ENCODE measurements at places on chromosomes 5 and 9.
A peak's percentile ranks its signal among the peaks of the same experiment; 100 is the strongest.

DNA sequence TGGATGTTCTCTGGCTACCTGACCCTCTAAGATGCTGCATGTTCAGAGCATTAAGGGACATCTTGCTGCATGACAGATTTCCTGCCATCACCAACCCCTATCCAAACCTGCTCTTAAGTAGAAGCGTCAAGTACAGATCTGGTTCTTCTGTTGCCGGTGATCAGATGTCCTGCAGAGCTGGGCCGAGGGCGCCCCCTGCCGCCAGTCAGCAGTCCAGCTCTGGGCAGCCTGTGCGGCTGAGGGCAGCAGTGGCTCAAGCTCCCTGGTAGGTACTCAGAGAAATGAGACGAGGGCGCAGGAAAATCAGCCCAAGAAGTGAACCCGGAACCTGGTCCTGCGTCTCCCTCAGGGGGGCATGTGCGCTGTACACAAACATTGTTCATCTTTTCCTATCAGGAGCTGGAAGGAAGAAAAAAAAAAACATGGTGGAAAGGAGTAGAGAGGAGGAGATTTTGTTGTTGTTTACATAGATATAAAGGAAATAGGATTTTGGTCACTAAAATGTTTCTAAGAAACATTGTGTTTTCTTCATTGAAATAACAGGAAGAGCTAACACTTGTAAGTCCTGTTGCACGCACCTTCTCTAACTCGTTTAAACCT lies 95.8 kb downstream of the CFAP90 start:
- DNase-seq = peak; percentile 28

DNA sequence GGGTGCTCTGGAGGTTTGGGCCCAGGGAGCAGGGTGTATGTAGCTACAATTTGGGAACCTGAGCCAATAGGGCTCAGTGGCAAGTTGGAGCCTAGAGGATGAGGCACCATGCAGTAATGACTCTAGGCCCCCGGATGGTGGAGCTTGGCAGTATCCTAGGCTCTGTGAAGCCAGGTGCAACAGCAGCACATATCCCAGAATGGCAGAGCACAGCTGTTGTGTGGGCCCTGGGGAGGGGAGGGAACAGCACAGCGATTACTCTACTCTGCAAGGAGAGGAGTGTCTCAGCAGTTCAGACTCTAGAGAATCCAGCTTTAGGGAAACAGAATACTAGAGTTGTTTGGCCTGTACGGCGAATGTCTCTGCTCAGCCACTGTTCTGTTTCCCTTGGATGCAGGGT lies 56.1 kb downstream of the LRRTM2 start:
- no peak for DNase-seq

GRCh38 chr9:125759764-125760129 lies 12.6 kb downstream of the PBX3 start:
- peak; percentile 14 for DNase-seq

GRCh38 chr9:91776409-91777291 lies 173.4 kb downstream of the ROR2 start:
- peak; percentile 68 for DNase-seq

GRCh38 chr5:78518365-78519197 lies 130.0 kb downstream of the LHFPL2 start:
- peak; percentile 83 for DNase-seq

GRCh38 chr9:76162086-76162730 lies 232.0 kb downstream of the RFK start:
- DNase-seq = no peak

DNA sequence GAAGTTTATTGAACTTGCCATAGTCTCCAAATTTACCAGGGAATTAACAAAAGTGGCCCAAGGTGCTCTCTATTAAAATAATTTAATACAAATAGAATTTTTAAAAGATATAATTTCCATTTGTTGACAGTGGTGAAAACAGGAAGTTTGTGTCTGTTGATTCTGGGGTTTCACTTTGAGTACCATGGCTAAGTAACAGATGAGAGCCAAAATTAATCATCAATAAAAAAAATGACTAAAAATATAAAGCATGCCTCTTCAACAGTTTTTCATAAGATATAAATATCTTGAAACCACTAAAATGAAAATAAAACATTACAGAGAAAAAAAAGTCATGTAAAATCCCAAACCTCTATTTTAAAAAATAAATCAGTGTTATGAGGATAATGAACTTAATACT lies 49.8 kb downstream of the SGCD start:
- no peak for DNase-seq

GRCh38 chr9:93096131-93096802 lies at the start of gene CARD19:
Gene CARD19 (plus strand): TSS chr9:93096217. CDS start chr9:93096346, 129 bp downstream.
- DNase-seq = peak; percentile 15

Measured in fibroblast of skin of right biceps (primary cell).